Activated effector memory CD4-positive, alpha-beta T cell treated with Interleukin-2 at 50 U/mL for 16 hours (primary cell): ENCODE measurements at places on chromosomes 1 and 21.
A peak's percentile ranks its signal among the peaks of the same experiment; 100 is the strongest.

GRCh38 chr1:220040028-220040596, 6.2 kb downstream of the EPRS1 start:
- DNase-seq: no peak

DNA sequence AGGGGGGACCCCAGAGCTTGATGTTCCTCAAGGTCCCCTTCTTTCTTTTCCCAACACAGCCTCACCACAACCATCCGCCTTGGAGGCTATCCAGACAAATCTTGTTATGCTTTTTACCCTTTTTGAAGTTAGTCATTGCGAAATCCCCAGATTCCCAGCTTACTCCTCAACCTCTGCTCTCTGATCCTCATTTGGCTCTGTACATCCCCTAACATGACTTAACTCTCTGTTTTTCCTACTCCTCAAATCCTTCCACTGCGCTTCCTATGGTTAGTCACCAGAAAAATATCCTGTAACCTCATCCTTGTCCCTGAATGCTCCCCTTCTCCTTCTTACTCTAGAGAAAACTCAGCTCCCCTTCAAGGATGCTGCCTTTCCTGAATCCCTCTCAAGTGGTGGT, 189.1 kb upstream of the POU3F1 start:
- no peak for DNase-seq

GRCh38 chr1:6338695-6339094, 54.9 kb downstream of the ACOT7 start:
- no peak for DNase-seq

DNA sequence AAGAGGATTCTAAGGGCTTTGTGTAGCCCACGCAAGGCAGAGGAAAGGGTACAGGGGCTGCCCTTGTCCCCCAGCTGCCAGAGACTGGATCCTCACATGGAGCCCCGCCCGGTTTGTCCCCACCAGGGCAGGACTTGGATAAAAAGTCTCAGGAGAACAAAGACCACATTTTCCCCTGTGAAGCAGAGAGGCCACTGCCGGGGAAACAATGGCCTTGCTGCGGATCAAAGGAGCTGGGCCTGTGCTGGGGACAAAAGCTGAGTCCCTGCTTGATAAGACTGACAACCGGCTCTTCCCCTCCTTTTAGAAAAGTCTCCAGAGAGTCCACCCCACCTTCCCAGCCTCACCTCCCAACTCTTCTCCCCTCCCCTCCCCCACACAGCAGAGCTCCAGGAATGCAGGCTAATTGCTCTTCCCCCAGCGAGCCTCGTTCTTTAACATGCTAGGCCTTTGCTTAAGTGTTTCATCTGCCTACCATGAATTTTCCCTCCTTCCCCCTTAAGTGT, 142.4 kb downstream of the PLPP3 start:
- DNase-seq: no peak

DNA sequence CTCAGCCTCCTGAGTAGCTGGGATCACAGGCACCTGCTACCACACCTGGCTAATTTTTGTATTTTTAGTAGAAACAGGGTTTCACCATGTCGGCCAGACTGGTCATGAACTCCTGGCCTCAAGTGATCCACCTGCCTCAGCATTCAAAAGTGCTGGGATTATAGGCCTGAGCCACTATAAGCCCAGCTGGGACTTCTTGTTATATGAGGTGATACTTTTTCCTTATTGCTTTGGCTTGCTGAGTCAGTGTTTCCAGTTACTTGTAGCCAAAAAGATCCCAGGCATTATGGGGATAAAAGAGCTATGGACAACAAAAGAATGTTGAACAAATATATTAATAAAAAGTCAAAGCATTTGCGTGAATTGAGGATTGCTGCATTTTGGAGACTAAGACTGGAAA, 69.9 kb upstream of the LPGAT1 start:
- DNase-seq: no peak

DNA sequence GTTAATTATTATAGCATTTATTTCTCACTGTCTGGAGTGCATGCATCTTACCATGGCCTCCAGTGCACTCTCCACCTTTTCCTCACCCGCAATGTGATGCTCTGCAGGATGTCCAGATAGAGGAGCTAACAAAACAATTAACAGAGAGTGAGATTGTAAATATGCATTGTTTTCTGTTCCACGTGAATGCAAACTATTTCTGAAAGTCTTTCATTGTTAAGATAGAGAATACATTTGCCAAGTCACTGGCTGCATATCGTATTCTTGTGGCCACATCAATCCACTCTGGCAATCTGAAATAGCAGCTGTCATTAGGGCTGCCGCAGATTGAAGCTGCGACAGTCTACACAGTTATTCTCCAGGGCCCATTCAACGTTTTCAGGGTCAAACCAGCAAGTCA, 143.8 kb downstream of the DUSP10 start:
- no peak for DNase-seq

- DNase-seq: no peak
These were observed 139.6 kb downstream of the BRINP2 start for GRCh38 chr1:177310326-177310725.

- no peak for DNase-seq
These were observed 4.6 kb downstream of the KCNC4 start for GRCh38 chr1:110214454-110215404.

GRCh38 chr1:8284127-8284526, 33.8 kb upstream of the SLC45A1 start:
- DNase-seq: no peak

- DNase-seq: peak; percentile 1
These were observed 51.1 kb upstream of the CFHR3 start for GRCh38 chr1:196723325-196724185.

- no peak for DNase-seq
These were observed 67.0 kb downstream of the PLEKHA6 start for GRCh38 chr1:204292740-204293139.

DNA sequence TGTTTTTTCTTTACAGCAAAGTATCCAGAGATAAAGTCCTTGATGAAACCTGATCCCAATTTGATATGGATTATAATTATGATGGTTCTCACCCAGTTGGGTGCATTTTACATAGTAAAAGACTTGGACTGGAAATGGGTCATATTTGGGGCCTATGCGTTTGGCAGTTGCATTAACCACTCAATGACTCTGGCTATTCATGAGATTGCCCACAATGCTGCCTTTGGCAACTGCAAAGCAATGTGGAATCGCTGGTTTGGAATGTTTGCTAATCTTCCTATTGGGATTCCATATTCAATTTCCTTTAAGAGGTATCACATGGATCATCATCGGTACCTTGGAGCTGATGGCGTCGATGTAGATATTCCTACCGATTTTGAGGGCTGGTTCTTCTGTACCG, 6.5 kb downstream of the DEGS1 start:
- DNase-seq: no peak
